Fibroblast of the aortic adventitia (primary cell): ENCODE measurements at places on chromosomes 2 and 18. TPM values are rescaled to one million over a fixed set of nuclear protein-coding genes. Genes with fewer than 3 reads are reported as not detected.

Gene SPATA3
- total RNA-seq, result not detected in 2 replicates

Gene CD207
- total RNA-seq, result not detected in 2 replicates

DNA sequence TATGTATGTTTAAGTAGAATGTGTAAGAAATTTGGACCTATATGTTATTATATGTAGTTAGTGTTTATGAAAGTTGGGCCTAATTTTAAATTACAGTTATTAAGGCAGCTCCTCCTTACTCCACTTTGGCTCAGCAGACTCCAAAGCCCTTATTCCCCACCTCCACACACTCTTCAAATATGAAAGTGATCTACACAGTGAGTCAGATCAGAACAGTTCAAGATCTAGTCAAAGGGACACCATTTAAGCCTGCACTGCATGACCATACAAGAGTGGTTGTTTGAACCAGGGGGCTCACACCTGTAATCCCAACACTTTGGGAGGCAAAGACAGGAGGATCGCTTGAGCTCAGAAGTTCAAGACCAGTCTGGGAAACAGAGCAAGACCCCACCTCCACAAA lies 21.2 kb upstream of the PMAIP1 start:
- DNase-seq, result no peak

DNA sequence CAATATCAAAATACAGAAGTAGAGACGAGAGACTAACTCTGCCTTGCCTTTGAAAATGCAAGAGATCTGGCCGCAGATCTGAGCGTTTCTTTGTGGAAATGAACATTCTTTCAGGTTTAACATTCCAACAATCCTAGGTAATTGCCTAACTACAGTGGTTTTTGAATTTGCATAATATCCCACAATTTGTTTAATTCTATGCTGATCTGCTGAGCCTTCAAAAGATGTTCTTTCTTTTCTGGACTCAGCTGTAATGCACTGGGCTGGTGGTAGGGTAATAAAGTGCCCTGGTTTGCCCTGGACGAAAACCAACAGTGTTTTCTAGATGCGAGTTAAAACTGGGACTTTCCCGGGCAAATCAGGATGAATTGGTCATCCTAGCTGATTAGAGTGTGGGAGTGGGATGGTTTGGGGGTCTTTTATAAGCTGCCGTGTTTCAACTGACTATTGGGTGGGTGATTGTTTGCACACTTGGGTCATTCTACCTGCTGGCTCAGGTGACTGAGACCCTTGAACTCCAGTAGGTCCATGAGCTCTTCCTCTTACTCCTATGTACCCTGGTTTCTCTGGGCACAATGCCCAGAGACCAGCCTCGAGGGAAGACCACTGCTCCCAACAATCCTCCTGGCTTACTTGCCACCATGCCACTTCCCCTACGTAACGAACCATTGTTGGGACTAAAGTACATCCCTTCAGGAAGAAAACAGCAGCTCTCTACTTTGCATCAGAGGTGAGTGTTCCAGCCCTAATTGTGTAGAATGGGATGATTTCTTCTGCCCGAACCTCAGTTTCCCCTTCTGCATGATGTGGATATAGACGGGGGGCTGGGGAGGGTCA lies 3.4 kb upstream of the PAX8 start:
- DNase-seq, result no peak
